ENCODE measurements at places on chromosomes 7 and 10. TPM values are rescaled to one million over a fixed set of nuclear protein-coding genes. Genes with fewer than 3 reads are reported as not detected.

- no peak for DNase-seq
Observed at GRCh38 chr10:3774018-3774813, 10.8 kb downstream of the KLF6 start.

DNA sequence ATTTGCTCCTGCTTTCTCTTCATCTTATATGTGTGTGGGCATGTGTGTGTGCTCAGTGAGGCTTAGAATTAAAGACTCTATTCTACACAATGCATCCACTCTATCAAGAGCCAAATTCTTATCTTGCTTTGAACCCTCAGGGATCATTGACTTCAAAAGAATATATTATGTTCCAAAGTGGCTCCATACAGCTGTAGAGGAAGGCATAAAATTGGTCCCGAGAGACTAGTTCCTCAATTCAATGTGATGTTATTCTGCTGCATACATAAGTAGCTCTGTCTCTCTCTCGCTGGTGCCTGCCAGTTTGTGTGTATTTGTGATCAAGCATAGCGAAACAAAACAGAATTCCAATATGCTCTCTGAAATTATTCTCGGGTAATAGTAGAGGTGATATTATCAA is 997.9 kb upstream of the POT1 start:
- no peak for DNase-seq

The HGF gene
- not detected for total RNA-seq

- DNase-seq = no peak
Observed at GRCh38 chr7:36620166-36620708, 104.1 kb downstream of the AOAH start.

DNA sequence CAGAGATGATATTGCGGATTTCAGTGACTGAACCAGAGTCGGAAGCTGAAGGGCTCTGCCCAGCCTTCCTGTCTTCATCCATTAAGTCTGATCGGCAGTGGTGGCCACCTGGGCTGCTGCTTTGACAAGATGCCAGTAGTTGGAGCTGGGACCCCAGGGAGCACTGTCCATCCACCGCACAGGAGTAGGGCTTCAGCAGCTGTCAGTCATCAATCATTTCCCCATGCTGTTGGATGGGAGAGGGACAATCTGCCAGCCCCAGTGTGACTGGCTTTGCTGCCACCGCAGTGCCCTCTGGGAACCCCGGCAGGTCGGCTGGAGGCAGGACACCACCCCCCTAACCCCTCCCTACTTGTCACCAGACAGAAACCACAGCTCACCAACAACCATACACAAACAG is 23.0 kb upstream of the GPR146 start:
- DNase-seq = no peak

The HTR7 gene
- 22.9 TPM for total RNA-seq

The DNAJC30 gene
- total RNA-seq = 1.0 TPM

The TMEM184A gene
- 1.7 TPM for total RNA-seq

GRCh38 chr10:32605787-32606186 is 159.8 kb downstream of the CCDC7 start:
- no peak for DNase-seq

The ADK gene
- total RNA-seq = 30.7 TPM

- DNase-seq = peak; percentile 82
Observed at GRCh38 chr7:151251689-151252560, 3.4 kb upstream of the SMARCD3 start.

DNA sequence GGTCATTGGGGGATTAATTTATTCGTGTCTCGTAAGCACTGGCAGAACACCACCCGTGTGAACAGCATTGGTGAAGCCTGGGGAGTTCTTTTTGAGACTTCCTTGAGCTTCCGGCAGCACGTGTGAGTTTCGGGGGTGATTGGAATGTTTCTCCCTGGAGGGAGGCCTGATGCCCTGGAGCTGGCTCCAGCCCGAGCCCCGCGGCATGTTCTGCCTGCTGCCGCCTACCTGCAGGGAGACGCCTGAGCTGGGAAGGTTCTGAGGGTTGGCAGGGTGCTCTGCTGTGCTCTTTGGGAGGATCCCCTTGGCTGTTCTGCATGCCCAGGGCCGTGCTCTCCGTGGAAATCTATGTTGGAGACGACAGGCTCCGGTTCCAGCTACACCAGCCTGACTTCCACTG is 159.3 kb downstream of the MGMT start:
- DNase-seq = no peak

DNA sequence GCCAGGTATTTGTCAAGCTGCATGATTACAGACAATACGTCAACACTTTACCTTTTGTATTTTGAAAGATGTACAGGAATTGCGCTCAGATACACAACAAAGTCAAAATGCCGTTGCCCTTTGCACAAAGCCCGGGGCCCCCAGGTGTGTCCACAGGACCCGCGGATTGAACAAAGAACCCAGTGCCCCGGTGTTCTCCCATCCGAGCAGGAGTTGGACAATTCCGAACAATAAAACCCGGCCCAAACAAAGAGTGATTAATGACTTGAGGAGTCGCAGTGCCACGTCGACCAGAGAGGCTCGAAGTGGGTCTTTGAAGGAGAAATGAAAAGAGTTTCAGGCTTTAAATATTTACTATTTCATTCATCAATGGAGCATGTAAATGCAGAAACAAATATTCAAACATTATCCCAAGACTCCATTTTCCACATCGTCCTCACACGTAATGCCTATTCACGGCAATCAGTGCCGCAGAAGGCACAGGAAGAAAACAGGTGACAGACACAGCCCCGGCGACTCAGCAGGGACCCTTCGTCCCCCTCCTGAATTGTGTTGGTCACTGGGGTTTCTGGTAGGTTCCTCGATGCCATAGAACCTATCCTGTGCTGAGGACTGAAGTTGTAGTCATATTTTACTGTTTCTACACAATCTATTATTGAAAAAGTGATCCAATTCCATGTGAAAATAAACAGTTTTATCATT is 70.9 kb upstream of the MGMT start:
- no peak for DNase-seq

The SPDYE18 gene
- total RNA-seq = not detected

- DNase-seq = peak; percentile 41
Observed at GRCh38 chr10:5975641-5976473, 1.5 kb downstream of the IL15RA start.

The ZCWPW1 gene
- 1.5 TPM for total RNA-seq

GRCh38 chr10:12327074-12327473 is 22.3 kb upstream of the CAMK1D start:
- no peak for DNase-seq

DNA sequence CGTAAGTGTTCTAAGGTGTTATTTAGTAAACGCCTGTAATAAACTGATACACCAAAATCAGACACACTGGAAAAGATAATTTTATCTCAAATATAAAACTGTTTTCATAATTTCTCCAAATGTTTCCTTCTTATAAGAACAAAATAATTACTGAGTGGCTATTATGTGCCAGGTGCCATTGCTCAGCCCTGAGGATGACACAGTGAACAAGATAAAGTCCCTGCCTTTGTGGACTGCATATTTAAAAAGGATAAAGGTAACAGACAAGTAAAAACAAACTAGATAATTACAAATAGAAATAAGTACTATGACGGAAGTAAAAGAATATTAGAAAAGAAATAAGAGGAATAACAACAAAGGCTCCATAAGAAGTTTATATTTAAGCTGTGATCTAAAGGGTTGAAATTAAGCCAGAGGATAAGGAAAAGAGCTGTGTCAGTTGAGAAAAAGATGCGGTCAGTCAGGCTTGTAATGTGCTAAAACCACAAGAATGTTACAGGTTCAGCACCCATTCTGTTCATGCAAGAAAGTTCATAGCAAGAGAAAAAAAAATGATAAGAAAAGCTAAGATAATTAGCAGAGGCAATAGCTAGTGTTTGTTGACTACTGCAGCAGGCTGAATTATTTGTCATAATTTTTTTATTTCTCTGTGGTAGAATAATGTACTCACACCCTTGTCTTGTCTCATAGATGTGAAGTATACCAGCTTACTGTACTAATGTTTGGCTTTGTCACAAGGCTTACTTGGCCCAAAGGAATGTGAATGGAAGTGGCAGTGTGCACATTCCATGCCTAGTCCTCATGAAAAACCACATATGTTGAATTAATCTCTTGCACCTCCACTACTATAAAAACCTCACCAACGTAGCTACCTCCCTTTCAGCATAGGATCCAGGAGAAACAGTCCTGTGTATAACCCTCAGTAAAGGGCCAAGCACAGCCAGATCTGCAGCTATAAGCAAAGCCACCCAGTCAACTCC is 75.1 kb downstream of the CRPPA start:
- DNase-seq = peak; percentile 56

- no peak for DNase-seq
Observed at GRCh38 chr10:16779384-16779915, 37.8 kb downstream of the RSU1 start.

- DNase-seq = no peak
Observed at GRCh38 chr7:154416714-154417113, 364.5 kb downstream of the DPP6 start.

DNA sequence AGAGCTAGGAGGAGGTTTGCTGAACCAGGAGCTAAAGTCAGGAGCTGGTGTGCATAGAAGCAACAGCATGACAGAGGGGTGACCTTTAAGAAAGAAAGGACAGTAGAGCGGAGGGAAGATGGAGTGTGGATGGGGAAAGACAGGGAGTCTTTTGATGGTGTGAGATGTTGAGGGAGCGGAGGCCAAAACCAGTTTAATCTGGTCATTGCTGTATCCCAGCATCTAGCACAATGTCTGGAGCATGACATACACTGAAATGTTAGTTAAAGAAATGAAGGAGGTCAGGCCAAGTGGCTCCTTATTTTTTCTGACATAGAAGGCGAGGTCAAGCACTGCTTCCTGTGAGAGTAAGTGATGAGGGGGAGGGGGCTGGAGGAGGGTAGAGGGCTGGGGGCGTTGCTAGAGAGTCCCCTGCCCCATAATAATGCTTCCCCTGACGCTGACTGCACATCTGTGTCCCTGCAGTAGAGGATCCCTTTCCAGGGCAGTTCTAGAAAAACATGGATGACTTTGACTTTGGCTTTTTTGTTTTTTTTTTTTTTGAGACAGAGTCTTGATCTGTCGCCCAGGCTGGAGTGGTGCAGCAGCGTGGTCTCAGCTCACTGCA is 70.2 kb downstream of the ZNF467 start:
- DNase-seq = no peak

- no peak for DNase-seq
Observed at GRCh38 chr7:12199363-12199762, 11.7 kb upstream of the TMEM106B start.

DNA sequence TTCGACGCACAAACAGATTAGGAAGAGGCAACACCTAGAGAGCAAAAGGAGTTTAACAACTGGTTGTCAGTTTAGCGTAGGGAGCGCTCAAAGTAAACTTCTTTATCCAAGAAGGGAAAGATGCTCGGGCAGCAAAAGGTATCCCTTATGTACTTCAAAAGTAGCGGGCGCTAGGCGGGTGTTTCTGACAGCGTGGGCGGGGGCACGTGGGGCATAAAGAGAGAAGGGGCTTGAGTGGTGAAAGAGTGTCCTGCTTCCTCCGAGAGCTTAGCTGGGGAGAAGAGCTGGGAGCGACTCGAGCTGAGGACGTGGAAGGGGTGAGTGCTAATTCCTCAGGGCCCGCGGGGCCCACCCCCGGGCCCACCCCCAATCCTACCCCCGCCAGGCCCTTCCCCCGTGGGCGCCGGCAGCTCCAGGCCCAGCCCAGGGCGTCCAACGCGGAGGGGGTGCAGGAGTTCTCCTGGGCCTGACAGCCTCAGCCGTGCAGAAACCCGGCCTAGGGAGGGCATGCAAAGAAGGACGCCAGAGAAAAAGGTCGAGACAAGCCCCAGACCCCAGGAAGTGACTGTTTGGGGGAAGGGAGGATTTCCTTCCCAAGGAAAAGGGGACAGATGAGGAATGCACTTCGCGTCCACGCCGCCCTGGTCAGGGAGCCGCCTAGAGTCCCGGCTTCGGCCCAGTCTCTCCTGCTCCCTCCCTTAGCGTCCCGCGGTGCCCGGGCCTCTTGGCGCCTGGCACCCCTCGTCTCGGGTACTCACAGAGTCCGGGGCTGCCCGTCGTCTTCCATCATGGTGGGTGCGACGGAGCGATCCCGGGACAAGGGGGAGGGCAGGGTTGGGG is 868 bp downstream of the TIAL1 start:
- peak; percentile 23 for DNase-seq

- DNase-seq = no peak
Observed at GRCh38 chr7:133207687-133208086, 45.2 kb upstream of the EXOC4 start.

GRCh38 chr10:103663802-103664201 is 170.3 kb downstream of the NEURL1 start:
- DNase-seq = no peak

All from Daoy (cell line).